Naive thymus-derived CD4-positive, alpha-beta T cell (primary cell): ENCODE measurements at places on chromosomes 5 and 9.

GRCh38 chr5:68875351-68875750 is 218.5 kb upstream of the SLC30A5 start:
- no peak for DNase-seq

DNA sequence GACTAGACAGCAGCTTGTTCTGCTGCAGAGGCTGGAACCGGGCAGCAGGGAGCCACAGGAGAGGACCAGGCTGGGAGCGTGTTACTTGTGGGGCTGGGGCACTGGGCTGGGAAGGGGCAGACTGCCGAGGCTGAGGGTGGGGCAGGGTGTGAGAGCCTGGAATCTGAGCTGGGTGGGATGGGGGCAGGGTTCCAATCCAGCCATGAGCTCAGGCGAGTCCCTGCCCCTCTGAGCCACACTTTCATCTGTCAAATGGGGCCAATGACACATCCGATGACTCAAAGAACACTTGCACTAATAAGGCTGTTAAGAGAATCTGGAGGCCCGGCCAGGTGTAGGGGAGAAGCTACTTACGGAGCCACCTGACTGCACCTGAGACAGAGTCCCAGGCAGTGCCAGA is 18.7 kb upstream of the WDR38 start:
- no peak for DNase-seq

DNA sequence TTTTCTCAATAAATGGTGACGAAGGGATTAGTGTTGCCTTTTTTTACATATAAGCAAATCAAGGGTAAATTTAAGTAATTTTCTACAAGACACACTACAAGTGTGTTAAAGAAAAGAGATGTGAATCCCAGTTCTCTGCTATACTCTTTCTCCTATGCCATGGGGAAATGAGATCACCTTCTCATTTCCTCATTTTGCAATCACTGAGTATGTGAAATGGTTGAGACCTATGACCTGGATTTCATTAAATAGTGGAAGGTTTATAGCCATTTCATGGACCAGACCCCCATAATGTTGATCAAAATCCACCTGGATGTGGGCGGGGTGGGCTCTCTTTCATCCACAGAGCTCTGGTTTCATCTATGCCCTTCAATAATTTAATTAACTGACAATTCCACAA is 66.9 kb upstream of the SLIT3 start:
- no peak for DNase-seq

DNA sequence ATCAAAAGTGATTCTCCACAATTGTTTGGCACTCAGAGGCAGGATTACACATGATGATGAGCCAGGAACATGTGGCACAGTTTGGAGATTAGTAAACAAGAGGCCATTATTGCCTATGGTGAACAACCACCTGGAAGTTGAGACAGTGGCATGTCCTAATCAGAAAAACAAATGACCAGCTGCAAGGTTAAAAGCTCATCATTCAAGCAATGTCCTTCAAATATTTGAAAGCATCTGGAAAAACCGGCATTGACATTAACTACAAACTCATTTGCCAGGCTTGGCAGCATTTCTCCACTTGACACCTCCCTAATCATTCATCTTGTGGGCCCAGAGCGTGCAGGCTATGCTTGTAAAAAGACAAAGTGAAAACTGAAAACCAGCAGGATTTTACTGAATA is 80.6 kb upstream of the MEGF10 start:
- no peak for DNase-seq

DNA sequence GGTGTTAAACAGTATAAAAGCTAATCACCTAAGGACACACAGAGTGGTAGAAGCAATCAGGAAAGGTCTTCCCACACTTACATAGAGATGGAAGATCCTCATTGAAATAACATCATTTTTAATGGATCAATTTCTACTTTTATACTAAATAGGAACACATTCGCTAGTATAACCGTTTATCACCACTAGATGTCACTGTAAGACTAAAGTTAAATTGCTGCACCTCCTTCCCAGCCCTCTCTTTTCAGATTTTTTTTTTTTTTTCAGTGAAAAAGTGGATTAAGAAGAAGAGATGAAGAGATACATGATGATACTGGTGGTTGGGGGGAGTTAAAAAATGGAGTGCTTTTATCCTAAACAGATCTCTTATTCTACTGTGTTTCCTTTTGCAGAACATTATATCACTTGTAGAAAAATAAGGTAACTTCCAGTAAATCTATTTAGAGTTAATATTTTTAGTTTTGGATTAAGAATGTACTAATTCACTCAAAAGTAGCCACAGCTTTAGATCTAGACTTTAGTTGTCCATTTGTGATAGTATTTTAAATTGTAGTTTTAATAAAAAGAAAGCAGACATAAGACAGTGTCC is 116.9 kb upstream of the ARRDC3 start:
- DNase-seq, result peak; percentile 48

DNA sequence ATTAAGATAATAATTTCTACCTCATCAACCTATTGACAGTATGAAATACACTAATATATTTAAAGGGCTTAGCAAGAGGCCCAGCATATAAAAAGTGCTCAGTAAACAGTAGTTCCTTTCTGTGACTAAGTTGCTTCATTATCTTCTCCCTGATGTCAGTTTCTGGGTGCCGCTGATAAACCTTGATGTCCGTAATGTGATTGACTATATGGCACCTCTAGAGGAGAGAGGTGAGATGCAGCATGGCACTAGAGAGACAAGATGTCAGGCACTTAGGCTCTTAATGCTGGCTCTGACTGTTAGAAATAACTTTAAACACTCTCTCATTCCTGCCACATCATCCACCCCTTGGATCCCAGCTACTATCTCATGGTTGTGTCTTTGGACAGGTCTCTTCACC is 455.9 kb upstream of the KLF4 start:
- DNase-seq, result no peak

GRCh38 chr5:160799184-160799583 is 52.8 kb downstream of the ATP10B start:
- no peak for DNase-seq

DNA sequence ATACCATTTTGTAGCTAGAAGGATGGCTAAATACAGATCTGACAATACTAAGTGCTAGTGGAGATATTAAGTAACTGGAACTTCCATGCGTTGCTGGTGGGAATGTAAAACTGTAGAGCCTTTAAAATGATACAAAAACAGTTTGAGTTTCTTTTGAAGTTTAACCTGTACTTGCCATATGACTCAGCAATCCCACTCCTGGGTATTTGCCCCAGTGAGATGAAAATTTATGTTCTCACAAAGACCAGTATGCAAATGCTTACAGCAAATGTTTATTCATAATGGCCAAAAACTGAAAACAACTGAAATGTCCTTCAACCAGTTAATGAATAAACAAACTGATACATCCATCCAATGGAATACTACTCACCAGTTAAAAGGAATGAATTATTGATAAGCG is 137.3 kb downstream of the SLC12A2 start:
- DNase-seq, result no peak

DNA sequence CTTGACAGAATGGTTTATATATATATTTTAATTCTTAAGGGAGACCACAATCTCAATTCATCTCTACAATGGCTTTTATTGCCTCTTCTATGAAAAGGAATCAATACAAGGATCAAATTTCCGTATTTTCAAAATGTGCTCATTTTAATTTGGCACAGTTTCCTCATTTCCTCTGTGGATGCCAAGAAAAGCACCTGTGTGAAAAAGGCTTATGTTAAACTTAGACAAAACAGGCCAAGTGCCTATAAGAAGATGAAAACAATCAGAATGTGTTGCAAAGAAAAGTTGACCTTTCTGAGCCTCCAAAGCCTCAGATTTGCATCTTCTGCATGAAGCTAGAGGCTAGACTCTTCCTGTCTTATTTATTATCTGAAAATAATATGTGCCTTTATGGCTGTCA is 173.7 kb upstream of the SLC12A2 start:
- no peak for DNase-seq

DNA sequence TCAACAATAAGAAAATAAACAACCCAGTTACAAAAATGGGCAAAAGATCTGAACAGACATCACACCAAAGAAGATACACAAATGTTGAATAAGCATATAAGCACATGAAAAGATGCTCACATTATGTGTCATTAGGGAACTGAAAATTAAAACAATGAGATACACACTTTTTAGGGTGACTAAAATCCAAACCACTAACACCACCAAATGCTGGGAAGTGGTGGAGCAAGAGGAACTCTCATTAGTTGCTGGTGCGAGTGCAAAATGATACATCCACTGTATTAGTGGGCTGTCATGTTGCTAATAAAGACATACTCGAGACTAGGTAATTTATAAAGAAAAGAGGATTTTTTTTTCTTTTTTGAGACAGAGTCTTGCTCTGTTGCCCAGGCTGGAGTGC is 329.1 kb downstream of the TMEM38B start:
- DNase-seq, result no peak

DNA sequence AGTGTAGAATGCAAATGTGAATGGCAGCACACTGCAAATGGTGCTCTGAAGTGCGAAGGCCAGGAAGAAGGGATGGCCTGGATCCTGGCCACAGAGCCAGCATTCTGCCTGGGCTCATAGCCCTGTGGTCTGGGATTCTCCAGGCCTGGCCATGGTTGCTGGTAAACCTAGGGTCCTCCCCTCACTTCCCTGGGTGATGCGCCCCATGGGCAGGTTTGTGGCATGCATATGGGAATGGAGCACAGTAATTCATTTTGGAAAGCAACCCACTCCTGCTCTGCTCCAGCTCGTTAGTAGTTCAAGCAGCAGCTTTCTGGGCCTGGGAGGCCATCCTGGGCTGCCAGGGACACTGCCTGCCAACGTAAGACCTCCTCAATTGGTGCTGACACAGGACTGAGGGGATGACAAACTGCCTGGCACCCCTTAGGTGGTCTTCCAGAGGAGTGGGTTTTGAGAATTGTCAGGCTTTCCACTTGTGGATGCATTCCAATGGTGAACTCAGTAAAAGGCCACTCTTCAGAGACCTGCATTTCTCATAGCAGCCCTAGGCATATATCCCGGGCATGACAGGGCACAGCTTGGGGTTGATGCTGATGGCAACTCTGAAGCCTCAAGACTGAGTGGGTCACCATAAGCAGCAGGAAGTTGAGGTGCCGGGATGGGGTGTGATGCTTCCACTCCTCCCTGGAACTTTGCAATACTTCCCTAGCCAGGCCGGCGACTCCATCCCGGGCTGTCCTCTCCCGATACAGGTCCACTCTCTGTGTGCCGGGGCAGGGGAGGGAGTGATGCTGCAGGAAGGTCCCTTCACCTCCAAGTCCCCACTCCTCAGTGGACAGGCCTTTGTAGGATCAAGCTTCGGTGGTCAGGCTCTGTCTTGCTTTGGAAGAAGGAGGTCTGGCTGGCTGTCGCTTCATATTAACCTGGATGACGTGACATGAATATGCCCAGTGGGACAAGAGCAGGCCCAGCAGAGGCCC is 1.2 kb upstream of the SLC25A48 start:
- DNase-seq, result no peak

GRCh38 chr9:29062446-29062845 is 1489.2 kb upstream of the C9orf72 start:
- no peak for DNase-seq

DNA sequence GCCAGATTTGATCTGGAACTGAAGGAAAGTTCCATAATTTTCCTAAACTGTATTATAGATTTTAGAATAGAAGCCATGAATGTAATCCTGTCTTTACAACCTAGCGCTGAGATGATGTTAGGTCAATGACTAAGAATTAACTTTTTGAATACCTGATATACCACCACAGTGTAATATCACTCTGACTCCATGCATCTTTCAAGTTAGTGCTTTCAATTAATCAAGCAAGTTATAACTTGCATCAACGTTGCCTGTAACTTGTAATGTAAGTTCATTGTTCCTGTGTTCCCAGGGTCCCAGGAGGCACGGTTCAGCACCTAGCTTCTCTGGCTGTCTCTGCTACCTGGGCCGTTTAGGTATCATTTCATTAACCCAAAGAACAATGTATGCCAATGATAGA is 139.3 kb downstream of the CSNK1G3 start:
- no peak for DNase-seq

- no peak for DNase-seq
Observed at GRCh38 chr5:138316355-138316754, 15.2 kb downstream of the CDC25C start.
